ENCODE measurements at places on chromosomes 2 and 18. TPM values are rescaled to one million over a fixed set of nuclear protein-coding genes. Genes with fewer than 3 reads are reported as not detected.

CHRND gene
- total RNA-seq = not detected

SCG2 gene
- total RNA-seq = 11.7 TPM

MOGAT1 gene
- total RNA-seq = not detected

SERTAD2 gene
- 7.8 TPM for total RNA-seq

LHCGR gene
- total RNA-seq = not detected

Data from epithelial cell of alveolus of lung (primary cell).